SK-N-MC (cell line): ENCODE measurements at places on chromosomes 2 and 18.

DNA sequence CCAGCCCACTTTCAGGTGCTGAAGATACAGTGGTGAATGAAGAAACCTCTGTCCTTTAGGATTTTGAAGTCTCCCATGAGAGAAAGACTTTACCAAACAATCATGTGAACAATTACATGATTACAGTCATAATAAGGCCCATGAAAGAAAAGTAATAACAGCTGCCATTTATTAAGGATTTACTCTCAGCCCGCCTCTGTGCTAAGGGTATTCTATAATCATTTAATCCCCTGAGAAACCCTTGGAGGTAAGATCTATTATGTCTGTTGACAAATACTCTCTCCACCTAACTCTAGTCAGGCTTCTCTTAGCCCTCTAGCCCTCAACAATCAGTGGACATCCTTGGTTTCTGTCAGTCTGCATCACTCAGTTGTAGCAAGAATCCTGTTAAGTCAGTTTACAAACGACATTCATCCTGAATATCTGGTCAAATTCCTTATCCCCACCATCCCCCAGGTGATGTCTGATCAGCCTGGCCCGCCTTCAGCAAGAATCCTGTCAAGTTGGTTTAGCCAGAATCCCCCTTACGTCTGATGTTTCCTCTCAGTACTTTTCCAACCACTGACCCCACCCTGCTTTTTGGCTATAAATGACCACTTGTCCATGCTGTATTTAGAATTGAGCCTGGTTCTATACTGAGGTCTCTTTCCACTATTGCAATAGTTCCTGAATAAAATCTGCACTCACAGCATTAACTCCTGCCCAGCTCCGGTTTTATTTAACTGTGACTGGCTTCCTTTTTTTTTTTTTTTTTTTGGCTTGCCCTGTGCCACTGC lies 12.2 kb upstream of the SOCS6 start:
- DNase-seq: no peak

DNA sequence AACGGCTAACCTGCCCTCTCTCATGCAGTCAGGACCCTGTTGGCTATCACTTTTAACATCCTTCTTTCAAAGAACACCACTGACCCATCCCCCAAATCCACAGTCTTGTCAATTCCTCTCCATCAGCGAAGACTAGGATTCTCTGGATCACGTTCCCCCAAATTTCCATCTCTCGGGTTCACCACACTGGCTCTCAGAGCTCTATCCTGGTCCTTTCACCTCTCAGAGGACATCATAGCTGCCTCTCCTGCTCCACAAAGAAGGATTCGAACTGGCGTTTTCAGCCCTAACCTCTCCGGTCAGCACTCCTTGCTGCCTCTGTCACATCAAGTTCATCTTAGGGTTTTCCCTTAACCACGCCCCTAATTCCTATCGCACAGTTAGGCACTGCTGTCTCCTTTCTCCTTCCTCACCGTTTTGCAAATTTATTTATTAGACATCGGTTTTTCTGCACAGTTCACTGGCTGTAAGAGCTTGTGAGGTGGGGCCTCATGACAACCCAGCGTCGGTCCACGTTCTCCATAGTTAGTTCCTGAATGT lies 247.5 kb upstream of the PXDN start:
- no peak for DNase-seq

- DNase-seq: no peak
Measured at GRCh38 chr2:234826681-234827080, 125.1 kb upstream of the SH3BP4 start.

GRCh38 chr2:175055993-175056392 lies 50.8 kb upstream of the CHN1 start:
- no peak for DNase-seq

GRCh38 chr2:140242889-140243288 lies 1462.7 kb upstream of the NXPH2 start:
- DNase-seq: no peak

- no peak for DNase-seq
Measured at GRCh38 chr2:177520324-177520723, 127.8 kb downstream of the AGPS start.

- DNase-seq: no peak
Measured at GRCh38 chr2:236562434-236562833, 7.2 kb upstream of the ACKR3 start.

DNA sequence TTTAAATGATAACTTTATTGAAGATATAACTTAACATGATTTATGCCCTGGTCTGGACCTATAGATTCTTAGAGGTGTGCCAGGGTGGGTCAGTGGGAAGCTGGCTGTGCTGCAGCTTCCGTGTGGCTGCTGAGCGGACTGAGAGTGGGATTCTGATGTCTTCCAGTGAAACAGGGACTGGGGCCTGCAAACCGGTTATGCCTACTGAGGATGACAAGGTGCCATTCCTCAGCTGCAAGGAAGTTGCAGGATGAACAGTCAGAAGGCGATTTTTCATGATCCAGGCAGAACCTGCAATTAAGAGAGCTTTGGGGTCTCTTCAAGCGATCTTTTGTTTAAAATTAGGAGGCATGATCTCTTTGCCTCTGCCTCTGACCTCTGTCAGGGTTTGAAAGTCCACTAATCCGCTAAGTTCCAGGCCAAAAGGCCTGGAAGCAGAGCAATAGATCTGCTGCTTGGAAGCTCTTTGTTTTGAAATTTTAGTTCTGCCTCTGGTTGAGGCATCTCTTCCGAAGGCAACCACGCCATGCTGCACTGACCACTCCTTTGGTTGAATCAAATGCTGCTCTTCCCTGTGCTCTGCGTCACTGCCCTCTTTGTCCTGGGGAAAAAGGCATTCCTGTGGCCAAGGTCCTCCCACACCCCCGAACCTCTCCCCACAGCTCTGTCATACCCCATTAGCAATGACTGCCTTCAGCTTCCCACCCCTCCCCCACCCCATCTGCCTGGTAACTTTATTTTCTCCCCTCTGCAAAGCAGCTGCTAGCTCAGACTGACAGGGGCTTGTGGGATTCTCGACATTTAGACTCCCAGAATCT lies 2.0 kb downstream of the TMEM169 start:
- DNase-seq: no peak
